ENCODE measurements at places on chromosomes 12 and 14.

DNA sequence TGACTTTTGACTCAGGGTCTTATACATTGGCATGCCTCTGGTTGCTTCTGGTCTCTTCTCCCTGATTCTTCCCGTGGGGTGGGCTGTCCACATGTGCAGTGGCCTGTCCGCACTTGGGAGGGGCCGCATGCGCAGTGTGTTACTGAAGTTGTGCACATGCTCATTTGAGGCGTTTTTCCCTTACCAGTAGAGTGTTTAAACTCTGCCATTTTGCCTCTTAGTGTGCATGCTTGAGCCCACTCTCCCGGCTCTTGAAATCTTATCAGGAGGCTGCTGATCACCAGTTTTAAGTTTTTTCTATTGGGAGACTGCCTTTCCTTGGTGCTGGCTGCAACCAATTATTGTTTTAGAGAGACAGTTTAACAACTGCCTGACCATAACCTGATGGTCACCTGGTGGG, 32.1 kb upstream of the HECTD1 start:
- no peak for DNase-seq

GRCh38 chr14:69008421-69008884, 29.4 kb upstream of the ACTN1 start:
- peak; percentile 62 for DNase-seq

DNA sequence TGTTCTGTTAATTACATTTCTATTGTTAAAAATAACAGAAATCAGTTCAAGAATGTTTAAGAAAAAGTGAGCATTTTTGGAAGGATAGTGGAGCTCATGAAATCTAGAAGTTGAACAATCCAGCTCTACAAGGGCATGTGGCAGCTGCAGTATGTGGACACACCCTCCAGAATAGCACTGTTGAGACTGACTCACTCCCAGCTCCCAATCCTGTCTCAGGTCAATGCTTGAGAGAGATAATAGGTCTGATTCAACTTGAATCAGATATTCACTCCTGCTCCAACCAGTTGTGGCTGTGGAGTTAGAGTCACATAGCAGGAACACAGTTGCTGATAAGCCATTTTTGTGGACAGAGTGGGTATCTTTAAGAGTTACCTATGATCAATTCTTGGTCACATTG, 113.0 kb upstream of the NTF3 start:
- peak; percentile 77 for DNase-seq

DNA sequence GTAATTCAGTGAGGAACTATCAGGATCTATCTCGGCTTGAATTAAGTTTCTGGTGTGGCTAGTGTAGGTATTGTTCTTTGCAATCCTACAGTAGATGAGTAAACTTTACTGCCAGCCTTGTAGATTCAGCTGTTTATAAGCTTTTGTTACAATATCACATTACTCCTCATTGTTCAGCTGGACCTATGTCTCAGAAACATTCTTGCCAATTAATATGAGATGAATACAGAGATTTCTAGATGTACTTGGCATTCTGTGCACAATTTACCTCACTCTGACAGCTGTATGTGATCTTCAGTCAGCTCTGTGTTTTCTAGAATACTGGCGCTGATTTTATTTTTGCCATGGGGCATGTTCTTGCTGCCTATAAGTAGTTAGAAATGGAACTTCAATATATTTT, 55.7 kb downstream of the METTL25 start:
- no peak for DNase-seq

- peak; percentile 64 for DNase-seq
These were observed 768 bp downstream of the CEP170B start for GRCh38 chr14:104865631-104866441.

- DNase-seq: no peak
These were observed 291.4 kb upstream of the OR4E1 start for GRCh38 chr14:21965042-21965441.

DNA sequence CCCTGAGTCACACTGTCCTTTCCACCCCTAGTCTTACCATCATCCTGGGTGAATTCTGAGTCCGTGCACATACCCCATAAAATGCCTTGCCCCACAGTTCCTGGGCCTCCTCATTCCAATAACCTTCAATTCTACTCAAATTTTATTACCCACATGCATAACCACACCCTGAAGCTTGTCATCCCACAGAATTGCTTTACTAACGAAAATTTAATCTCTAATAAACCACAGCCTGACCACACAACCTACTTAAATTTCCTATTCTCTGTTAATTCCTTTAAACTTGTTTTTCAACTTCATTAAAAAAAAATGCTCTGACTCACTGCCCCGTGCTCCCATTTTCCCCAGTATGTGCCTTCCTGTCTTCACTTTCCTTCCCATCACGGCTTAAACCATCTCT, 205.9 kb downstream of the PHLDA1 start:
- peak; percentile 96 for DNase-seq

GRCh38 chr14:71136386-71137060, 229.3 kb downstream of the PCNX1 start:
- no peak for DNase-seq

- DNase-seq: peak; percentile 65
These were observed 598.8 kb downstream of the SLC16A7 start for GRCh38 chr12:60194678-60195077.

DNA sequence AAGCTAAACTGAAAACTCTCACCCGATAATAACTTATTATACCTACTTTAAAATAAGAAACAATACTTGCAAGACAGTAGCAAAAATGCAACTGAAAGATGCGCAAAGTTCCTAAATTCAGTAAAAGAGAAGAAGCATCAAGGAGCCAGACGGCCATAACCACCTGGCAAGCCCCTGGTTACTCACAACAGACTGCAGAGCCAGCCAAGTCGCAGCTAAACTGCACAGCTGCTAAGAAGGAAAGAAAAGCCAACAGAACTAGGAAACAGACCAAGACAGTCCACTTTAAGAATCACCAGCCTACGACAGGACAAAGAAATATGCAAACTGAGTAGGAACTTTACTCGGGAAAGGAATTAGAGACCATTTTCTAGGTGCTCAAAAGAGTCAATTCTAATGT, 127.9 kb downstream of the TMTC1 start:
- no peak for DNase-seq

DNA sequence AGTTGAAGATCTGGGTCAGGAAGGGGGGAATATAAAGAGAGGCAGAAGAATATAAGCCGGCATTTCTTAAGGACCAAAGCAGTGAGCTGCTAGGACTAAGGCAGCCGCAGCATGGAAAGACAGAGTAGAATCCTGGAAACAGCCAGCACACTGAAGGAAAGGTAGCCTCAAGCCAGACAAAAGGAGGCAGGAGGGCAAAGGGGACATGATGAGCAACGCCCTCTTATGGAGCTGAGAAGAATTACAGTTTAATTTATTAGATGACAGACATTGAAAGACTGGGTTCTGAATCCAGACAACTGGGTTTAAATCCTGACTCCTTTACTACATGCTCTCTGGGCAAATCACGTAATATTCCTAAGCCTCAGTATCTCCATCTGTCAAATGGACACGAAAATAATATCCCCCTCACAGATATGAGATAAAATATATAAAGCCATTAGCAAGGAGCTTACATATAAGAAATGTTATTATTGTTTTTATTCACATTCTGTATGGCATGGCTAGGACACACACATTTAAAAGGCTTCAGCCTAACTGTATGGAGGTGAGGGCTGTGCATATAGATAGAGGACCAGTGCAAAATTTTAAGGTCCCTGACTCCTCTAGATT, 8.1 kb upstream of the PCED1B start:
- DNase-seq: no peak

DNA sequence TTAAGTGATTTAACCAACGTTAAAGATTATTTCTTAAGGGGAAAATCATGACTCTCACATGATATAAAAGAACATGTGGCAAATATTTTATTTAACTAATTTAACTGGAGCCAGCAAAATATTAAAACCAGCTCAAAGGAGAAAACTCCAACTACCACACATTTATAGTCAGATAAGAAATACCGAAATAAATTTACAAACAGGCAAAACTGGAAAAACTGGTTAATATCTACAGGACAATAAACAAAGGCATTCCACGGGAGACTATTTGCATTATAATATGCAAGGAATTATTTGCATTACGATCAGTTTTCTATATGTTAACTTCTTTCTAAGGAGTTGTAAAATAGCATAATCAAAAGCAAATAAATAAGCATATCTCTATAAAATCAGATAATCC, 13.8 kb upstream of the BCL2L14 start:
- DNase-seq: no peak

GRCh38 chr14:34548472-34548981, 9.0 kb upstream of the EAPP start:
- DNase-seq: no peak

- DNase-seq: no peak
These were observed 898 bp downstream of the SDSL start for GRCh38 chr12:113422886-113423669.

DNA sequence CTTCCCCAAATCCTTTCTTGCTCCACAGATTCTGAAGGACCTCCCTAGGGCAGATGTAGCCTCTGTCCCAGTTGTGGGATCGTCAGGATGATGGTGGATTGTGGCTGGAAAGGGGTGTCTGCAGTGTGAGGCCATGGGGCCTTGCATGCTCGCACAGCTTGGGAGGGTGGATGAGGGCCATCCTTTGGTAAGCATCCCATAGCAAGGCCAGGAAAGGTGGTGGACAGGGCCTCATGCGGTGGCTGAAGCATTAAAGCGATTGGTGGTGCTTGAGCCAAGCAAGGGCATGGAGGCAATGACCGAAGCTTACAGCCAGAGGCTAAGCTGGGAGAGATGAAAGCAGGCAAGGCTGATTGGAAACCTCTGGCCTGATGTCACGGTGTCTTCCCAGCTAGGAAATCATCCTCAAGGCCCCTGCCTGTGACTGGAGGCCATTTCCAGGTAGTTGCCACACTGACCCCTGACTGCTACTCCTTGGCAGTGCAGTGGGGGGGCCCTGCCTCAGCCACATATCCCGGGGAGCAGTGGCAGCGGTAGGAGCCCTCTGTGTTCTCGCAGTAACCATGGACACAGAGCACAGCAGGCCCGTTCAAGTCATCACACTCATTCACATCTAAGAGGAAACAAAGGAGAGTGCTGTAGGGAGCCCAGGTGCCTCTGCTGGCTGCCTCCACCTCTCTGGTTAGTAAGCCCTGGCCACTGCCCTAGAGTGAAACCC, 7.0 kb downstream of the ISCA2 start:
- DNase-seq: no peak

- DNase-seq: peak; percentile 66
These were observed 375.3 kb downstream of the C12orf75 start for GRCh38 chr12:105705765-105706164.

DNA sequence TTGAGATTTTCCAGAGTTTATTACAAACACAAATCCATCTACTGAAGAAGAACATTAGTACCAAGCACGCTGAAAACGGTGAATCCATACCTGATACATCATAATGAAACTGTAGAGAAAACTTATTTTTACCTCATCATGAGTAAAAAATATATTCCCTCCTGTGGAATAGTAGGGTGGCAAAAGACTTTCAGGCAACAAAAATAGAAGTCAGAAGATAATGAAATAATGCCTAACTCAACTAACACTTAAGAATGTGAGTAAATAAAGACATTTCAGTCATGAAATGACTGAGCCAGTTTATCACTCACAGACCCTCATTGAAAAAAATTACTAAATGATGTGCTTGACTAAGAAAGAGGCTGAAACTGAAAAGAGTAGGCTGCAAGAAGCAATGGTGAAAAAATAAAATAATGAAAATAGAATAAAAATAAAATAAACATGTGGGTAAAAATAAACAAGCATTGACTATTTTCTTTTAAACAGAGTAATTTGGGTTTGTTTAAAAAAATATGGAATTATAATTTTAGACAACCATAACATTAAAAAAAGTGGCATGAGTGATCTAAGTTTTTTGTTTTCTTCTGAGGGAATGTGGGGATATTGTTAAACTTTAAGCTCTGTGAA, 148.6 kb downstream of the ASCL1 start:
- no peak for DNase-seq

DNA sequence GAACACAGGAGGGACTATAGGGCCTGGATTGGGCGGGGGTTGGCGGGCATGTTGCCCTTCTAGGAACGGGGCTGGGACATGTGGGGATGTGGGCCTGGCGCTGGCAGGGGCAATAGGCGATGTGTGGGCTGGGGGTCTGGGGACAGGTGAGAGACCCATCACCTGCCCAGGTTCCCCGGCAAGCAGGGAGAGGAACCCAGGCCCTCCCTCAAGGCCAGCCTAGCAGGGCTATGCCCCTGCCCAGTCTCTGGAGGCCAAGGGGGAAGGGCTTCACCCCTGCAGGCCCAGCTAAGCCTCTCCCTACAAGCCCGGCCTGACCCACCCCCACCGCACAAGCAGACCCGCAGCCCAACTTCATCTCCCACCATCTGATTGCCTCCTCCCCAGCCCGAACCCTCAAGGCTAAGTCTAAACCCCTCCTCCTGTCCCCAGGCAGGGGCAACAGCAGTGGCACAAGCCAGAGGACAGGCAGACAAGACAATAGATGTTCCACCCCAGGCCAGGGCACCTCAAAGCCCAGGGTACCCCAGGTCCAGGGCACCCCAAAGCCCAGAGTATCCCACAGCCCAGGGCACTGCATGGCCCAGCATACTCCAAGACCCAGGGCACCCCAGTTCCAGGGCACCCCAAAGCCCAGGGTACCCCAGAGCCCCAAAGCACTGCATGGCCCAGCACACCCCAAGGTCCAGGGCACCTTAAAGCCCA, 6.5 kb downstream of the JAG2 start:
- peak; percentile 21 for DNase-seq

- DNase-seq: no peak
These were observed 92.5 kb downstream of the IPO8 start for GRCh38 chr12:30603129-30603528.

DNA sequence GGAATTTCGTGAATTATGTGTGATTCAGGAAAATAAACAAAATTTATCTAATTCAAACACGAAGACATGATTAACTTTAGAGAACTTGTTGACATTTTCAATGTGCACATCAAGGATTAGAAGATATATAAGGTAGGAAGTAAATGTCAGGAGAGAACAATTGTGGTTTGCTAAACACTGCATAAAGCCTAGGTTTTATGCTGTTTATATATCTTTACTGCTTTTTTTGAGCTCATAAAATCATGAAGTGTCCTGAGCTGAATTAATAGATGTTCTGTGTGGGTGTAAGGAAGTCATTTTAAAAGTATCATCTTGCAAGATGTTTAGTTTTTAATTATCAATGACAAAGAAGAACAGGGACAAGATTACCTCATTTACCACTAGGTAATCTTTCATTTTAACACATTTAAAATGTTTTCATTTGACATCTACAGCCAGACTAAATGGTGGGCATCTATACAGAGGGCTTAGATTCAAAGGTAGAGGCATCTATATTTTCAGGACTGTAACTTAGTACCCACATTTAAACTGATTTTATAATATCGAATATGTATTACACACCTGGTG, 382.8 kb downstream of the ADAMTS20 start:
- DNase-seq: no peak

DNA sequence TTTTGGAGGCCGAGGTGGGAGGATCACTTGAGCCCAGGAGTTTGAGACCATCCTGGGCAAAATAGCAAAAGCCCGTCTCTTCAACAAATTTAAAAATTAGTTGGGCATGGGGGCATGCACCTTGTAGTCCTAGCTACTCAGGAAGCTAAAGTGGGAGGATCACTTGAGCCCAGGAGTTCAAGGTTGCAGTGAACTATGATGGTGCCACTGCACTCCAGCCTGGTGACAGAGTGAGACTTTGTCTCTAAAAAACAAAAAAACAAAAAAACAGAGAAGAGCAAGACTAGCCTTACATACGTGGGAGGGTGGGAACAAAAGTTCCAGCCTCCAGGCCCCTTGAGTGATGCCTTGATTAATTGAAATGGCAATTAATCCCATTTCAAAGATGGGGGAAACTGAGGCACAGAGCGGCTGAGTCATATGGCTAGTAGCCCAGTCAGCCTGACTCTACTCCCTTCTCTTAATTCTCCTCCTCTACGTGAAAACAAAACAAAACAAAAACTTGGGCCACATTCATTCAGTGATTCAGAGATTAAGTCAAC, 3.3 kb upstream of the FAM222A start:
- DNase-seq: no peak

- DNase-seq: no peak
These were observed 15.8 kb upstream of the ERGIC2 start for GRCh38 chr12:29396774-29397173.

Measured in fibroblast of skin of right quadriceps (primary cell).